ENCODE measurements at places on chromosomes 13 and 19.

- DNase-seq, result no peak
Measured at GRCh38 chr13:74325106-74325505, 190.9 kb upstream of the KLF12 start.

GRCh38 chr13:92362717-92363116 lies 863.9 kb upstream of the GPC6 start:
- DNase-seq, result no peak

DNA sequence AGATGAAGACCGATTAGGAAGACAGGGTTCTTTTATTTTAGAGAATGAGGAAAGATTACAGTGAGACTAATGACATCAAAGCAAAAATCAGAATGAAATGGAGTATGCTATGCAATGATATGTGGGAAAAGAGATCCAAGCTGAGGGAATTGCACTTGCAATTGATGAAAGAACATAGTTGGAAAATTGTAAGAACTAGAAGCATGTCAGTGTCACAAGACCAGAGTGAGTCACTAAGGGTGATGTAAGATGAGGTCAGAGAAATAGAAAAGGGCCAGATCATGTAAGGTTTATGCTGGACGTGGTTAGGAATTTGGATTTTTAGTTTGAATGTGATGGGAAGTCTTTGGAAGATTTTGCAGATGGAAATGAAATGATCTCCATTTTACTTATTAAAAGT lies 1937.3 kb downstream of the OLFM4 start:
- DNase-seq, result no peak

GRCh38 chr19:45630463-45630862 lies 8.7 kb downstream of the EML2 start:
- no peak for DNase-seq

- DNase-seq, result no peak
Measured at GRCh38 chr19:3669082-3669946, 31.0 kb downstream of the PIP5K1C start.

- DNase-seq, result no peak
Measured at GRCh38 chr13:83773961-83774360, 108.3 kb downstream of the SLITRK1 start.

- DNase-seq, result no peak
Measured at GRCh38 chr19:4342314-4342614, 1.1 kb upstream of the MPND start.
